Right renal cortex interstitium (tissue), 3 donors: ENCODE measurements at places on chromosomes 5 and 9. TPM values are rescaled to one million over a fixed set of nuclear protein-coding genes. Genes with fewer than 3 reads are reported as not detected.
A peak's percentile ranks its signal among the peaks of the same experiment; 100 is the strongest.

The ASS1 gene
- polyA plus RNA-seq: 299 TPM

The SMIM33 gene
- not detected for polyA plus RNA-seq

The GADD45G gene
- polyA plus RNA-seq: 4.5 TPM

The TXN gene
- polyA plus RNA-seq: 242 TPM

- DNase-seq: no peak
These were observed 357.5 kb downstream of the GLIS3 start for GRCh38 chr9:3942361-3942760.

- no peak for DNase-seq
These were observed 468.7 kb upstream of the TYRP1 start for GRCh38 chr9:12224449-12224848.

DNA sequence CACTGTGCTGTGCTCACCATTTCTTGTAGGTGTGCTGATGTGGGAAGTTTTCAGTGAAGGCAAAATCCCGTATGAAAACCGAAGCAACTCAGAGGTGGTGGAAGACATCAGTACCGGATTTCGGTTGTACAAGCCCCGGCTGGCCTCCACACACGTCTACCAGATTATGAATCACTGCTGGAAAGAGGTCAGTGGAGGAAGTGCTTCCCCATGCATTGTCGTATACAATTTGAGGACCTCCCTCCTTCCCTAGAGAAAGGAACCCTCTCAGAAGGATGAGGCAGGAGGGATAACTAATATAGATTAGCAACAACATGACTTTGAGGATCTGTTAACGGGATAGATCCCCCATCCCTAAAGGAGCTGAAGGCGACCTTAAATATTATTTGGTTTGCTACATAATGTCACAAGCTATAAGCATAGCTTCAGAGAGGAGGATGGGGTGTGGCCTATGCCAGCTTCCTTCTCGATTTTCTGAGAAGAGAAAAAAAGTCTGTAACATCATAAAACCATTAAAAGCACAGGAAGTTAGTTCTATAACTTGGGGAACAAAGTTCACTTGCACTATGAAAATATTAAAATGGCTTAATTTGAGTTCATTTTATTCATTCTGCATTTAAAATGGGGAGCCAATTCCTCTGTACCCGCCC lies 17.0 kb upstream of the CYFIP2 start:
- DNase-seq: no peak

- DNase-seq: no peak
These were observed 56.1 kb upstream of the AFAP1L1 start for GRCh38 chr5:149215478-149216090.

DNA sequence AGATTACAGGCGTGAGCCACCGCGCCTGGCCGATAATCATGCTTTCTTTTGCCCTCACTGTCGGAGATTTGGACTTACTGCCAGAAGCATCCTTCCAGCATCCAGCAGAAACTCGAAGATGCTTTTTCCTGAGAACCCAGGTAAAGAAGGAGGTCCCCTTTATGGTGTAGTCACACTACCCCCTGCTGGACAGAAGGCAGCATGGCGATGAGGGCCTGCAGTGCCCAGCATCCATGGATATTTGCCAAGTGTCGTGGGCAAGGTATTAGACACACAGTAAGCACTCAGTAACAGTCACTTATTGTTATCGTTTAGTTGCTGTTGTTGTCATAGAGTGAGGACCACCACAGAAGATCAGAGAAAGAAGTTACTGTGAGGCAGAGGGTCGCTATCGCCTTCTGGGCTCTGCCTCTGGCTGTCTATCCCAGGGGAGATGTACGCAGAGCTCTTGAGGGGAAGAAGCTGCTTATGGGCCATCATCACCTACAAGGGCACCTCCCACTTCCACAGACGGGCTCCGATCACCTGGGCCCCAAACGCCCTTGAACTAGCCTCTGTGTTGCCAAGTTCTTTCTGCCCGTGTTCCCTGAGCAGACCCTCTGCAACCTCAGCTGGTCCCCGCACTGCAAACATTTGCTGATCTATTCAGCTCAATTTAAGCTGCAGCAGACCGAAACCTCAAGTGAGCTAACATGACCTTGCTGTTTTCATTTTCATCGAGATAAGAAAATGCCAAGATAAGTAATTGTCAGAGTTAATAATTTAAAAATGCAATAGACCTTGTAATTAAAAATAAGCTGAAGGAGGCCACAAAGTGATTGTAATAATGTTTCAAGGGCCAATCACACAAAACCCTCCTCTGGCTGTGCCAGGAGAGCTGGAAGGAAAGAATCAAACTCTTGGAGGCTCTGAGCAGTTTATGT lies 23.9 kb downstream of the C5orf15 start:
- peak; percentile 64 for DNase-seq

DNA sequence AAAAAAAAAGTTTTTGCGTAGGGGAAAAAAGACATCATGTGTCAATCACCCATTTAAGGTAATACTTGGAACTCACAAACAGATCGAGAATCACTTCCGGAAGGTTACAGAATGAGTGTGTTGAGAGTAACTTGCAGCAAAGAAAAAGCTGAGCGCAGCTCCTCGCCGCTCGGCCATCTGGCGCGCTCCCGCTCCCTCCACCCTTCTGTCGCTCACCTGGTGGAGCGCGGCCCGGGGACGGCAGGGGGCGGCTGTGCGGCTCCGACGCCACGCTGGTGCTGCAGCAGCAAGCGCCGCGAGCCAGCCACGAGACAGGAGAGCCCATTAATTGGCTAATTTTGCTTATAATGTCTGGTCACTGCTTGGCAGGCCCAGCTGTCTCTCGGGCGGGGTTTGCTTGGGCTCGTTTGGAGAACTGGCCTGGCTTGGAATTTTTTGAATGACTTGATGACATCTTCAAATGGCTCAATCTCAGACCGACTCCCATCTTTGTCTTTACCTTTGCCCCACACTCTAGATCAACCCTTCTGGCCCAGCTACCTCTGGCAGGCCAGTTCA lies 601.8 kb downstream of the CCDC171 start:
- DNase-seq: no peak

DNA sequence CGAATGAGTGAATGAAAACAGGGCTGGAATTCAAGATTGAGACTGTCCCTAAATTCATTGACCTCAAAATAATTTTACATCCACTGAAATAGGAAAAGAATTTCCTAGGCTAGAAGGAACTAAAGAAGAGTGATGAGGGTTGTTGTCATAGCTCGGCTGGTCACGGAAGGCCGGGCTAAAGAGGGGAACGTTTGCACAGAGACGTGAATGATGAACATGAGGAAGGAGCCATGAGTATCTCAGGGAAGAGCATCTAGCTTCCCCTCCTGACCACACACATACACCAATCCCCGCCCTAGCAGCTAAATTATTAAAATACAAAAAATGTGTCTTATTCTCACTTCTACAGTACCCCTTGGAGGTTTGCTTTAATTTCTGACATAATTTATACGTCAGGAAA lies 124.4 kb upstream of the ABCA1 start:
- no peak for DNase-seq
